ENCODE measurements at places on chromosomes 3 and 15. TPM values are rescaled to one million over a fixed set of nuclear protein-coding genes. Genes with fewer than 3 reads are reported as not detected.

The TRIM69 gene
- 35.3 TPM for total RNA-seq

The AVEN gene
- total RNA-seq, result 13.0 TPM

The LRRC3B gene
- total RNA-seq, result 0.09 TPM

The PLA2G4D gene
- 0.03 TPM for total RNA-seq

The XCR1 gene
- total RNA-seq, result not detected

The KNG1 gene
- total RNA-seq, result not detected

The ADAMTS17 gene
- 5.5 TPM for total RNA-seq

The SEC62 gene
- total RNA-seq, result 26.7 TPM

The CYP11A1 gene
- total RNA-seq, result 5.4 TPM

The CKMT1B gene
- 3.8 TPM for total RNA-seq

The HRG gene
- total RNA-seq, result not detected

The CDC25A gene
- total RNA-seq, result 12.6 TPM

The GABRA5 gene
- total RNA-seq, result not detected

The MUSTN1 gene
- total RNA-seq, result 1.9 TPM

The TRH gene
- total RNA-seq, result 111 TPM

The CLASP2 gene
- total RNA-seq, result 61.0 TPM

The KCNAB1 gene
- total RNA-seq, result 0.06 TPM

The RASL12 gene
- total RNA-seq, result 7.0 TPM

The SCG3 gene
- 0.14 TPM for total RNA-seq

The SLC15A2 gene
- total RNA-seq, result 2.7 TPM

The ACP3 gene
- total RNA-seq, result 35.6 TPM

The TRAT1 gene
- not detected for total RNA-seq

The PATL2 gene
- total RNA-seq, result 0.33 TPM

The CEP70 gene
- total RNA-seq, result 18.3 TPM

The SPINK8 gene
- not detected for total RNA-seq

The TUBGCP4 gene
- total RNA-seq, result 7.1 TPM

The RLBP1 gene
- not detected for total RNA-seq

The TMCO5A gene
- total RNA-seq, result not detected

The UQCC5 gene
- 1.0 TPM for total RNA-seq

The PLCB2 gene
- 16.9 TPM for total RNA-seq

The GALNT15 gene
- total RNA-seq, result 0.18 TPM

The CCR1 gene
- total RNA-seq, result not detected

The CHRNA3 gene
- total RNA-seq, result 2.9 TPM

The SLC24A1 gene
- total RNA-seq, result 2.5 TPM

The MOBP gene
- not detected for total RNA-seq

The ATP10A gene
- not detected for total RNA-seq

The ERC2 gene
- 29.0 TPM for total RNA-seq

The UBAP1L gene
- 5.1 TPM for total RNA-seq

The PLS1 gene
- 5.0 TPM for total RNA-seq

The GRAMD1C gene
- 0.25 TPM for total RNA-seq

The SRP14 gene
- 719 TPM for total RNA-seq

The EPHB1 gene
- 0.56 TPM for total RNA-seq

The ATP13A4 gene
- total RNA-seq, result 0.53 TPM

The SOX2 gene
- total RNA-seq, result not detected

The STXBP5L gene
- total RNA-seq, result 0.07 TPM

The CCDC13 gene
- total RNA-seq, result 3.3 TPM
